Stimulated activated CD4-positive, alpha-beta T cell treated with anti-CD3 and anti-CD28 coated beads, Interleukin-15, amount 100 ng/mL, for 24 hours (primary cell): ENCODE measurements at places on chromosomes 5 and 9.

DNA sequence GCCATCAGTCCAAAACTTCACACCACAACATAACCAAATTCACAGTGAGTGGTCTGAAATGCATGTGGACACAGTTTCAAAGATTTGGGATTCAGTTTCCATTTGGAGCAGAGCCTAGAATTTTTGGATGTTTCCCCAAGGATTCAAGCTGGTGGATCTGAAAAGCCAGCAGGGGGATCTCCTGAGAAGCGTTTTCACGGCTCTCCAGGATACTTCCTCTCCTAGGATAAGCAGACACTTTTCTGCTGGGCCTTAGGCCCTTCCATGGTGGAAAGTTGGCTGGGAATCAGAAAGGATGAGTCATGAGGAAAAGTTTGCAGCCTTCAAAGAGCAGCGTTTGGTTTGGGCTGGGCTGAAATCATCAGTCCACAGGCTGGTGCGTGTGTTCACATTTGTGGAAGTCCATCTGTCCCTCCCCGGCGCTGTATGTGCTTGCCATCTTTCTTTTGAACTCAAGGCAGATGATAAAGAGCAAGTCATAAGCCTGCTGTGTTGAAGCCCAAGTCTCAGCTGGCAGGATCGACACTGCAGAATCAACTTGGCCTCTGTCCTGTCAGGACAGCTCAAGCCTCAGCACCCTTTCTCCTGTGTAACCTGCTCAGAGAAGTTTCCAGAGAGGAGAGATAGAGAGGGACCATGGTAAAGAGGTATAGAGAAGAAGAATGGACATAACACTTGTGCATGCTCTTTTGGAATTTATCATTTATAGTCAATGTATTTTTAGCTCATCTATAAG is 152.6 kb upstream of the MSX2 start:
- no peak for DNase-seq

DNA sequence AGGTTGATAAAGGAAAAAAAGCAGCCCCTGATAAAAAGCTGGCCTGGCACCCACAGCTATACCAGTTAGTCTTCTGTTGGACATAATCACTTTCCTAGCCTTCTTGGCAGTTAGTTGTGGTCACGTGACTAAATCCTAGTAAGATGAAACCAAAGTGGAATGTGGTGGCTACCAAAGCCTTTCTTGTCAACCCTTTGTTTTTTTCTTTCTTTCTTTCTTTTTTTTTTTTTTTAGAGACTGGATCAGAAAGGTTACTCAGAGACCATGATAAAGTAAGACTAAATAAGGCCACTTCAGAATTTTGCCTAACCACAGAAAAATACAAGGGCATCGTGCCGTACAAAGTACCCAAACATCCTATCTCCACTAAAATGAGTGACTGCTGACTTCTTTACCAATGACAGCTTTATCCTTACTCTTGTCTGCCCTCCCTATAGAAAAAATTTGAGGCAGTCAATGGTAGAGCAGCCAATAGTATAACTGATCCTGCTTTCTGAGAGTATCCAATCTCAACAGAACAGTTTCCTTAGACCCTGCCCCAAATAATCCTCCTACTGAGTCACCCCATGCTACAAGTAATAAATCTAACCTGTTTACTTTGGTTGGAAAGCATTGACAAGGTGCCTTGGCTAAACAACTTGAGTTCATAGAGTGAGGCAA is 14.2 kb upstream of the KIF27 start:
- DNase-seq, result no peak

GRCh38 chr9:135910757-135911156 is 3.4 kb upstream of the CAMSAP1 start:
- no peak for DNase-seq

DNA sequence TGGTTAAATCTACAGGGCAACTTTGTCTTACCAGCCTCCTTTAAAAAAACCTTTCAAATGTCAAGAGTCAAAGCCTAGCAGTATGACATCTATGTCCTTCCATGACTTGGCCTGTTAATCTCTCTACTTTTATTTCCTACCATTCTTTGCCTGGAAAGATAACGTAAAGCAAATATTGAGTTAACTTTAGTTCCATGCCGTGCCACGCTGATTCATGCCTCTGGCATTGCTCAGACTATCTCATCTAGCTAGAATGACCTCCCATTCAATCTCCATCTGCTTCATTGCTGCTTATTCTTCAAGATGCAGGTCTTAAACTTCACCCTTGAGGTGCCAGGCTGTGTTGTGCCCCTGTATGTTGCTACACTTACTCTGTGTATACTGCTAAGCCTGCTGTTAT is 729.8 kb downstream of the EFNA5 start:
- no peak for DNase-seq

- DNase-seq, result no peak
Observed at GRCh38 chr5:115486728-115487127, 57.8 kb downstream of the FEM1C start.

GRCh38 chr5:132949136-132949535 is 14.3 kb downstream of the AFF4 start:
- DNase-seq, result no peak

DNA sequence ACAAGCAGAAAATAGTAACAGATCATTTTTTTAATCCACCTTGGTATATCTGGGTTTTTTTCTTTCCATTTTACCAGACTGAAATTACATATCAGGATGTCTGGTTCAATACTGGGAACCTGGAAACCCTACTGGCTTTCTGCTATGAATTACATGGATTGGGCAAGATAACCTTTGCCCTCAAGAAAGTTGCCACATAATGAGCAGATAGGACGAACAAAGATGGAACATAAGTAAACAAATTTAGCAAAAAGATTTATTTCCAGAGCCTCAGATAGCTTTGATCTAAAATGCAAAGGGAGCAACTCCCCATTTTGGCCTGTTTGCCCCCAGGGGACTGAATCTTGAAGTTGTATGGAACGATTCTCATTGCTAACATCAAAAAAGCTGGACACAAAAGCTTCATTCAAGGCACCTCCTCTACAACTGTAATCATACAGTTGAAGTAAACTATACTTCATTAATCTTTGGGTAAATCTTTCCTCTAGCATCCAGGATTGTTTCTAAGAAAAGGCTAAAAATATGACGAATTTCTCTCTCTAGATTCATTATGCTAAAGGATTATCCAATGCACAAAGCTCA is 131.6 kb upstream of the PTGER4 start:
- DNase-seq, result no peak

DNA sequence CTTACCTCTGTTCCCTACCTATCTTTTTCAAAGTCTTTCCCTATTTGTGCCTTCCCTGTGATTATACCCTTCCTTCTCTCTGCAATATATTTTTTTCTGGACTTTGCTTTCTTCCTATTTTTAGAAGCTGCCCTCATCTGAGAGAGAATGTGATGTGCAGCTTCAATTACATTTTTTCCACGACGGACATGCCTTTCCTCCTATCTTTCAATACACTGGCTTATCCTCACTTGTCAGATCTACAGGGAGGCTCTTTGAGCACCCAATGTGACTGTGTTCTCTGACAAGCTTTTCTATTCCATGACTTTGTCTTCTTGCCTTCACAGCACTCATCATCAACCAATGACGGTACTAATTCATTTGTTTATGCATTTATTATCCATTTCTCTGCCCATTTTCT is 227.9 kb upstream of the CLINT1 start:
- no peak for DNase-seq
